ENCODE measurements at places on chromosomes 1 and 21. TPM values are rescaled to one million over a fixed set of nuclear protein-coding genes. Genes with fewer than 3 reads are reported as not detected.
A peak's percentile ranks its signal among the peaks of the same experiment; 100 is the strongest.

Gene JAM2
- 42.6 TPM for total RNA-seq

Gene TMEM79
- 1.5 TPM for total RNA-seq

Gene ZNF593OS
- total RNA-seq: not detected

Gene BRINP3
- 0.10 TPM for total RNA-seq

Gene PLPP3
- total RNA-seq: 140 TPM

Gene LAMB3
- 5.2 TPM for total RNA-seq

Gene WDR47
- 16.6 TPM for total RNA-seq

Gene NIPAL3
- total RNA-seq: 34.6 TPM

Gene RNF207
- total RNA-seq: 82.3 TPM

Gene PLA2G2C
- total RNA-seq: not detected

DNA sequence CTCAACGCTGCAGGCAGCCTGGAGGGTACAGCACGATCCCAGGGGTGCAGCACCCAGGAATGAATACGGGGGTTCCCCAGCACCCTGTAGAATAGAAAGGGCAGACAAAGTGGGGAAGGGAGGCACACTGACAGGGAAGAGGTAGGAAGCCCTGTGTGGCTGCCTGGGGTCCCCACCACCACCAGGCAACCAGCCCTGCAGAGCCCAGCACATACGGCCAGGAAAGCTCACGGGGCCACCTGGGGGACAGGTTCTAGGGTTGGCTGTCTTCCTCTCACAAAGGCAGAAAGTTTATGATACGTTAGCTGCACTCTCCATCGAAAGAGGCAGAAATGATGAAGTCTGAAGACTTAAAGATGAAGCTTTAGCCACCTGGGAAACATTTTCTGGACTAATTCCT lies 52.5 kb downstream of the ARHGEF16 start:
- no peak for DNase-seq

DNA sequence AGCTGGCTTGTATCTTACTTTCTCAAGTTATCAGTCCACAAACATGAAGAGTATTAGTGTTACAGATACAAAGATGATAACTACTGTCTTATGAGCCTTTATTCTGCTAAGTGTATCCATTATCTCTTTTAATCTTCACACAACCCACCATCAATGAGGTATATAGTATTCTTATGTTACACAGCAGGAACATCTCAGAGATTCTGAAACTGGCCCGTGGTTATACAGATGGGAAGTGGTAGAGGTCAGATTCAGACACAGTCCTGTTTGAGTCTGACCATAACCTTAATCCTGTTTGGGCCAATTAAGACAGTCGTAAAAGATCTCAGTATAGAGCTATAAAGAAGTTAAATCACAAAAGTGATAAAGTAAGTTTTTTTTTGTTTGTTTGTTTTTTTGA lies 5.1 kb upstream of the TMEM269 start:
- DNase-seq: no peak

DNA sequence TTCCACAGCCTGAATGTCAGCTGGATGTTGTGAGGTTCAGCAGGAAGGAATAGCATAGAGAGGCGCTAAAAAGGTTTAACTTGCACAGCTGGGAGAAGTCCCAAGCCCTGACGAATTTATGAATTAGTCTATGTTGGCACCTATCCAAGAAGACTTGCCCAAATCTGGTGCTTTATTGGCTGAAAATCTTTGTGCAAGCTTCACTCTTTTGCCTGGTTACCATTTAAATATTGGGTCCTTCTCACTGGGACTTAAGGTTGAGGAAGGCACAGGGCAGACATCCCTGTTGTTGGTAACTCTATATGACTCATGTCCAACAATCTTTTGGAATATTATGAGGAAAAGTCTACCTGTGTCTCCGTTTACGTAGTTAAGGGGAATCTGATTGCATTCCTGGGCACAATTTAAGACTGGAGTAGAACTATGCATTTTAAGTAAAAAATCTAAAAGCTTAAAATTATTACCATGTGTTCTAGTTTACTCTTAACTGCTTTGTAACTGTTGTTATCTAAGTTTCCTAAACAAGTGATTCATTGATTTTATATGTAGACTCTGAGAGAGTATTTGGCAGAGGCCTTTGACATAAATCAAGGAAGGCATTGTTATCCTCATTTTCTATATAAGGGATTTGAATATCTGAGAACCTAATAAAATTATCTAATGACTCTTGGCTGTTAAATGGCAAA lies 181.7 kb upstream of the DPYD start:
- no peak for DNase-seq

- DNase-seq: no peak
Observed at GRCh38 chr1:182015360-182015759, 46.2 kb downstream of the ZNF648 start.

DNA sequence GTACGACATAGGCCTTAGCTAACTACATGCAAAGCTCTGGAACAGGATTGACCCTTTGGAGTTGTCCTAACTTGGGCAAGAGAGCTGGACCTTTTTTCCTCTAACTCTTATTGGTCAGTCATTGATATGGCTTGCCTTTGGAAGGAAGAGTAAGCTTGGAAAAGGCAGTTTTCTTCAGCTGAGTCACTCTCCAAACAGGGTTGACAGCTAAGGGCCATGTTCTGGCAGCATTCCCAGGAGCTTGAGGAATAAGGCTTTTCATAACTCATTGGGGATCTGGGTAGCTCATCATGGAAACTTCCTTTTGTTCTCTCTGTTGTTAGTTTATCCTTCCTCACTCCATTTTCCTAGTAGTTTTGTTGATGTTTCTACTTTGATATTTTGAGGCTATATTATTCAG lies 14.5 kb upstream of the ERRFI1 start:
- peak; percentile 59 for DNase-seq

- DNase-seq: no peak
Observed at GRCh38 chr1:75672528-75673393, 51.7 kb upstream of the ACADM start.

DNA sequence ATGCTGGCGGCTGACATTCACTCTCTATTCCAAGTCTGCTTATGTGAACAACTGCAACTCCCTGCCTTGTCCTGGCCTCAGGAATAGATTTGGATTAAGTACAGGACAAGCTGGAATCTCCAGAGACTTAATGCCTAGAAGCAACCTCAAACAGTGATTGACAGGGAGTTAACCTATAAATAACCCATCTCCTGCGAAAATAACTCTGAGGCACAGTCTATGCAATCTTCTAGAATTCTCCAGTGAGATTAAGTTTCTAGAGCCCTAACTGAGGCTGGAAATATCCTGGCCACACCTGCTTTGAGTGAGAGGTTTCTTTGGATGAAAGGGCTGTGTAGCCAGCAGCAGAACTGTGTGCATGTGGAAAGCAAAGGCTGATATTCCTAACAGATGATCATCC lies 25.3 kb upstream of the ATP1A1 start:
- no peak for DNase-seq

DNA sequence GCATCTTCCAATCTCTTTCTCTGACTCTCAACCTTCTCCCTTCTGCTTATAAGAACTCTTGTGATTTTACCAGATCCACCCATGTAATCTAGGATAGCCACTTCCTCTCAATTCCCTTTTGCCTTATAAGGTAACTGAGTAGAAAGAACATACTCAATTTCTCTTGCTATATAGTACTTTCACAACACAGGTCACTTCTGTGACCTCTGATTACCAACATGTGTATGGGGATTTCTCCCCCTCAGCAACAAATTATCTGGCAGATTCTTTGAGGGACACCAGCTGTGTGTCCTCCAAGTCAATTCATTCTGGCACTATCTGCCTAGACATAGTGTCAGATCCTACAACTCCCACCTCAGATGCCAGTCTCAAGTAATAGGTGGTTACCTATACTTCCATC lies 62.5 kb downstream of the IL23R start:
- DNase-seq: no peak

DNA sequence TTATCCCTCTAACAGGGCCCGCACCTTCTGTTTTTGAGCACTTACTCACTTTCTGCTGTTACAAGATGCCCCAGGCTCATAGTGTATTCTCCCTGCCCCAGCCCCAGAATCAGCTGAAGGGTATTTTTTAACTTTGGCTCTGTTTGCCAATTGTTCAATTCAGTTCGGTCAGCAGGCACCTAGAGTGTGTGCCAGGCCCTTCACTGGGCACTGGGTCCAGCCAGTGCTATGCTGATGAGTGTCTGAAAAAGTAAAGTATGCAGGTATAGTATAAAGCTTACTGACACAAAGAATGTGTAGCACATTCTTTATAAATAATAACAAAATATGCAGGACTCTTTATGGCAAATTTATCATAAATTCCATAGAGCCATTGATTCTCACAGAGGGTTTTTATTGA lies 35.0 kb downstream of the FHAD1 start:
- DNase-seq: peak; percentile 34

DNA sequence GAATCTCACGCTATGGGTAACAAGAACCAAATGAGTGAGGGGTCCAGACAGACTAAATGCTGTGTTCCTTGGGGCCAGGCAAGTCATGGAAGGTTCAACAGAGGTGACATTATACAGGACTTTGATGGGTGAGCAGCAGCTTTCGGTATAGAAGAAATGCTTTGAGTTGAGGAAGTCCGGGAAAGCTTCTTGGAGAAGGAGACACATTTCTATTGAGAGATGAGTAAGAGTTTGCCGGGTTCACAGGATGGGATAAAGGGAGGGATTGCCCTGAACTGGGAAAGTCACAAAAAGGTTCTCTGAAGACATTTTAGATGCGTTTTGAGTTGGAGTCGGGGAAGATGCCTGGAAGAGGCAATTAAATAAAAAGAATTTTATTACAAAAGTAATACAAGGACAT lies 580 bp upstream of the AZIN2 start:
- DNase-seq: no peak

DNA sequence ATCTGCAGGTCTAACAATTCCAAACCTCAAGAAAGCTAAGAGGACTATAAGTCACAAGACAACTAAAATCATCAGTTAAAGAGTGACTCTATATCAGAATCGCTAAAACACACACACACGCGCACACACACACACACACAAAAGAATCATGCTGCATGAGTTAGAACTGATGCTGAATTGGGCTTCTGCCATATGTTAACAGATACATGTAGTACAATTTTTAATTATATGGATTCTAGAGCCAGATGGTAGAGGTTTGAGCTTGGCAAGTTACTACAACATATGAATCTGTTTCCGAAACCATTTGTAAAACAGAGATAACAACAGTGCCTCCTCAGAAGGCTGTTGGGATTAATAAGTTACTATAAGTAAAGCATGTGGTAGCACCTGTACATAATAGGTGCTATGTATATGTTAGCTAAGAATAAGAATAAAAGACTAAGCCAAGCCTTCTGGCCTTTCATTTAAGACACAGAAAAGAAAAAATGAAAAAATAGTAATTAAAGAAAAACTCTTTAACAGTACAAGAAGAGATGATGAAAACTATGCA lies 17.9 kb downstream of the EPRS1 start:
- DNase-seq: no peak

DNA sequence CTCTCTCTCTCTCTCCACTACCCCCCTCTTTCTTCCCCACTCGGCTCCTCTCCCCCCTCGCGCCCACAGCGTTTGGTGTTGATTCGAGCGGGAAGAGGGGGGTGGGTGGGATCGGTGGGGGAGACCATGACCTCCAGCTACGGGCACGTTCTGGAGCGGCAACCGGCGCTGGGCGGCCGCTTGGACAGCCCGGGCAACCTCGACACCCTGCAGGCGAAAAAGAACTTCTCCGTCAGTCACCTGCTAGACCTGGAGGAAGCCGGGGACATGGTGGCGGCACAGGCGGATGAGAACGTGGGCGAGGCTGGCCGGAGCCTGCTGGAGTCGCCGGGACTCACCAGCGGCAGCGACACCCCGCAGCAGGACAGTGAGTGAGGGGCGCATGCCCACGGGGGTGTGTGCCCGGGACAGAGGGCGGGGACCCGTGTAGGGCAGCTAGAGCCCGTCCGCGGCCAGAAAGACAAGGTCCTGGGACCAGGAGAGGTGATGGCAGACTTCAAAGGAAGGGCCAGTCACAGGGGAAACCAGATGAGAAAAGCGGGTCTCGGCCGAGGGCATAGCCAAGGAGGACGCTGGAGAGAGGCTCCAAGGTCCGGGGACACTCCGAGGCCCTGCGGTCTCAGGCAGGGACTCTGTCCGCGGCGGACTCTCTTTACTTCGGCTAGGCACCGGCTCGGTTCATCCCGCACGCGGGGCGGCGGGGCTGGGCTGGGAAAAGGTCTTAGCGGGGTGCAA lies at the start of gene PRRX1:
Gene PRRX1 (plus strand): TSS at position 39 of the 735 bp plus-strand sequence. CDS start 88 bp downstream, at position 127.
- DNase-seq: peak; percentile 56

- no peak for DNase-seq
Observed at GRCh38 chr1:108570128-108570527, 10.2 kb downstream of the EEIG2 start.

DNA sequence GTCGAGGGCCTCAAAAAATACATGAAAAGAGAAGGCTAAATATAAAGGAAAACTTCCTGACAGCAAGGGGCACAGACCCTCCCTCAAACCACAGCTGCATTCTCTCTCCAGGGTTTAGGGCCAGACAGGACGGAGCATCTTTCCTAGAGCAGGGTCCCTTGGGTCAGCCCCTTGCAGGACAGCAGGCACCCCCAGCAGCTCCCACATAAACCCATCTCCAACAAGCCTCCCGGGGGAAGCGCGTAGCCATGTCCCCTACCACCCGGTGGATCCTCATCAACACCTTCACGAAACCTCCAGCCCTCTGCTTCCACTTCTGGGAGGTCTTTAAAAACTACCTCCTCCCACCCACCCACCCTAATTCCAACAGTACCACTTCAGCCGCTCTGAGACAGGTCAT lies 59.5 kb downstream of the CD46 start:
- DNase-seq: no peak

DNA sequence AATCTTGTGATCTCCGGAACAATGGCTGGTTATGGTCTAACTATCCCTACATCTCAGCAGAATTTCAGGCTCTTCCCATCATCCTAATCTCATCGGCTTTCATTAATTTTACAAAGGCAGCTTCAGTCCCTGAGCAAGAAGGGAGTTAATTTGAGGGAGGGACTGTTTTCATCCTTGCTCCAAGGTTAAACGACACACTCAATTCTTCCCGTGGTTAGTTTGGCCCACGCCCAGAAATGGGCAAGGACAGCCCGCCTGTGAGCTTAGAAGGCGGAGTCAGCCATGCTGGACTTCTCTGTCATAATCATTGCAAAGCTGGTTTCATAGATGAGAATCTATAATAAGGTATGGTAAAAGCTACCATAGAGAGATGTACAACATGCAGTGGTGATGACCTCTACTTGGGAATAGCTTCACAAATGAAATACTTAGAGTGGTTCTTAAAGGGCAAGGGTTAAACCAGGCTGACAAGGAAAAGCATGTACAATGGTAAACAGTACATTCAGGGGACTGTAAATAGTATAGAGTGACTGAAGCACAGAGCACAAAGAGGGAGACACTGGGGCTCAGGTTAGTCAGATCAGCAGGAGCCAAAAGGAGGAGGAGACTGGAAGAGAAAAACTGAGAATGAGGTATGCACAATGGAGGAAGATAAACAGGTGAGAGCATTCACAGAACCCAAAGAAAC lies 108.8 kb downstream of the SMYD3 start:
- no peak for DNase-seq
